ENCODE measurements at places on chromosomes 2 and 18.

GRCh38 chr2:238513346-238513745 lies 86.6 kb downstream of the ASB1 start:
- DNase-seq: no peak

- peak; percentile 17 for DNase-seq
These were observed 243.9 kb downstream of the PRKCE start for GRCh38 chr2:45895241-45895861.

DNA sequence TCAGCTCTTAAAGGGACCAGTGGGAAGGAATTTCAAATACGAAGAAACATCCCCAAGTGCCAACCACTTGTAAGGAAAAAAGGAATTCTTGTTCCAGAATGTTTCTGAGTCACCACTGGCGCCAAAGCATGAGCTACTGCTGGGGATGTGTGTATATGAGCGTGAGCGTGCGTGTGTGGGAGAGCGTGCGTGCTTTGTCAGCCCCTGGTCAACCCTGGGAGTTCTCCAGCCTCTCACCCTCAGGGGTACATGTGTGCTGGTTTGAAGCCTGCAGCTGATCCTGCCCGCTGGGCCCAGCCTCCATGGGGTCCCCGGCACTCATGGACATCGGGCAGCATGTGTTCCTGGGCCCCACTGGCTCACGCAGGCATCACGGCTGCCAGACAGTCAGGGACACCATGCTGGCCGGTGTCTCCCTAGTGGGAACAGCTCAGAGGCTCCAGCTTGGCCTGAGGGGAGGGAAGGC lies 17.1 kb downstream of the HS6ST1 start:
- DNase-seq: peak; percentile 96

GRCh38 chr18:68234131-68234530 lies 480.8 kb downstream of the TMX3 start:
- DNase-seq: no peak

GRCh38 chr2:183024339-183025095 lies 13.7 kb downstream of the NCKAP1 start:
- no peak for DNase-seq

- no peak for DNase-seq
These were observed 76.2 kb downstream of the CCBE1 start for GRCh38 chr18:59621027-59621426.

DNA sequence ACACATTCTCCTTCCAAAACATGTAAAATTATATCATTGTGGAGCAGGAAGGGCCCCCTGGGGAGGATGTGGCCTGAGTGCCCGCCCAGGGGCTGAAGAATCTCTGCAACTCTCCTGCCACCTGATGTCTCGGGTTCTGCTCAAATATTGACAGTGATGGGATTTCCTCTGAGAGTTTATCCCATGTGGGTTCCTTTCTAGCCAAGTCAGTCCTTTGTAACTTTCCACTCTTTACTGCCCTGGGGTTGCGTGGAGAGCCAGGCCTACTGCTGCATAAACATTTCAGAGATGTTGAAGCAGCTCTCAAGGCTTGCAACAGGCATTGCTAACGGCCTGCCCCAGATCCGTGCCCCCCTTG lies 4.0 kb upstream of the RAB17 start:
- no peak for DNase-seq

DNA sequence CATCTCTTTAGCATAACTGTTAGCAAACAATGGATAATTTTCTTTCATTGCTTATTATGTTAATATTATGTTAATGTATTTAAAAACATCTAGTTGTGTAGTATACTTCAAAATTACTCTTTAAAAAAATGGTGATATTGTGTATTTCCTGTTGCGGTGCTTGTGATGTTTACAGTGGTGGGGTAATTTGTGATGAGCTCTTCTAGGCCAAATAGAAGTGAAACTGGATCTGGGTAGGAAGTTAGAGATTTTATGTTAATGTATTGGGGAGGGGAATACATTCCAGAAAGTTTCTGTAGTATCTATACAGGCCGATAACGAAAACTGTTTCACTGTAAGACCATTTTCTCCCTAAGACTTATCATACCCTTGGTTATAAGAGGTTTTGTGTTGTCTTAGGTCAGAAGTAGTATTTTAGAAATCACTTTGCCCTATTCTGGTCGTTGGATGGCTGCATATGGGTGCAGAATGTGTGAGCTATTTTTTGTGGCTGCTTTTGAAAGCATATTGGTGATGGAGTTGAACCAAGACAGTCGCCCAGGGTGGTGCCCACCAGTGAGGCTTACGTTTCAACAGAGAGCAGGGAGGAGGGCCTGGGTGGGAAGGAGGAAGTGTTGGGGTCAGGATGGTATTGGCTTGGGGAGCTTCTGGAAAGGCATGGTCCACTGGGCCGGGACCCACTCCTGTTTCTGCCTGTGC lies 5.8 kb downstream of the TSHZ1 start:
- no peak for DNase-seq

- DNase-seq: no peak
These were observed 224.9 kb downstream of the VAPA start for GRCh38 chr18:10138719-10139118.

GRCh38 chr2:69306393-69306821 lies 80.6 kb downstream of the GFPT1 start:
- DNase-seq: no peak

GRCh38 chr2:45199973-45200372 lies 190.7 kb upstream of the SIX2 start:
- DNase-seq: no peak

DNA sequence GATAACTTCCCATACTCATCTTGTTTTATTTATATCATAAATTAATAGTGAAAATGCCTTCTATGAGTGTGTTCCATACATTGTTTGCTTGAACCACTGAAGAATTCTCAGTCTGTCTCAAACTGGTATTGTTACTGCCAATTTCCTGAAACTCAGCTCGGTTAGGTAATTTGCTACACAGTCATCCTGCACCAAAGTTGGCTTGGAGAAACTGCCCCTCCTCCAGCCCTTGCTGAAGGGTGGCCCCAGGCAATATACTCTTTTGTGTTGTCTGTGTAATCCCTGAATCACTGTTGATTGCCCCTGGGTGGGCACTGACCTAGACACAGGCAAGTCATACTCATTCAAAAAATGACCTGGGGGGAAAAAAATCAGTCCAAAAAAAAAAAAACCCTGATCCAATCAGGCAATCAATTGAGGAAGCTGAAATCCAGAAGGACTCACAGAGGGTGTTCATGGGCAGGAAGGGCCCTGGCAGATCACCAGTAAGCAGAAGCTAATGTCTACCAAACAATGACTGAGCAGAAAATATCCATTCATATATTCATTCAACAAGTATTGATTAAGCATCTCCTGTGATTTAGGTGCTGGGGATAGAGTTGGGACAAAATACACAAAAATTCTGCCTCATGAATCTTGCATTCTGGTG lies 3.8 kb upstream of the SESTD1 start:
- DNase-seq: no peak

- no peak for DNase-seq
These were observed 354.2 kb downstream of the CDH7 start for GRCh38 chr18:66105016-66105415.
